Fibroblast of pulmonary artery (primary cell): ENCODE measurements at places on chromosomes 2 and 18.
A peak's percentile ranks its signal among the peaks of the same experiment; 100 is the strongest.

- no peak for DNase-seq
Measured at GRCh38 chr18:55448420-55448819, 139.6 kb downstream of the TCF4 start.

DNA sequence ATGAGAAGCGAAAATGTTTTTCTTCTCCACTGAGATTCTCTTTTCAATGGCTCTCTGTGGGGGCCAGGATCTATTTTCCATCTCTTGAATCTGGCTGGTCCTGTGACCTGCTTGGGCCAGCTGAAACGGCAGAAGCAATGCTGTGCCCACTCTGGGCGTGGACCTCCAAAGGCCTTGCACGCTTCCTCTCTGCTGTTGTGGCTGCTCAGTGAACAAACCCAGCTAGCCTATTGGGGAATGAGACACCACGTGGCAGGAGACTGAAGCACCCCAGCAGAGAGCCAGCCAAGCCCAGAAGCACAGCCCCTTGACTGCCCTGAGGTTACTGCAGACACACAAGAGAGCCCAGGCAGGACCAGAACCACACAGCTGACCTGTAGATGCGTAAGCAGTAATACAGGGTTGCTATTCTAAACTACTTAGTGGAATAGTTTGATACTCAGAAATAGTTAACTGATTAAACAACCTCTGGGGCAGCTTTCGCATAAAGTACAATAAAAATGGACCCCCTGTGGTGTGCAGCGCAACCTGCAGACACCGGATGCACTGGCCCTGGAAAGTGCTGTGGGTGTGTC, 221.7 kb upstream of the SH3BP4 start:
- DNase-seq = no peak

- DNase-seq = no peak
Measured at GRCh38 chr18:71114550-71115210, 825.8 kb downstream of the SOCS6 start.

DNA sequence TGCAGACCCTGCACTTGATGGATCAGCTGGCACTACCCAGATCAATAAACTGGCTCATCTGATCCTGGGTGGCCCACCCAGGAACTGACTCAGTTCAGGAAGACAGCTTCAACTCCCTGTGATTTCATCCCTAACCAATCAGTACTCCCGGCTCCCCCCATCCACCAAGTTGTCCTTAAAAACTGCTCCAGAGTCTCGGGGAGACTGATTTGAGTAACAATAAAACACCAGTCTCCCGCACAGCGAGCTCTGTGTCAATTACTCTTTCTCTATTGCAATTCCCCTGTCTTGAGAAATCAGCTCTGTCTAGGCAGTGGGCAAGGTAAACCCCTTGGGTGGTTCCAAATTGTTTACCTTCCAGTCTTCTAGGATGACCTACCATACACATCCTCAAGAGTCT, 263.3 kb upstream of the STON1 start:
- DNase-seq = no peak

DNA sequence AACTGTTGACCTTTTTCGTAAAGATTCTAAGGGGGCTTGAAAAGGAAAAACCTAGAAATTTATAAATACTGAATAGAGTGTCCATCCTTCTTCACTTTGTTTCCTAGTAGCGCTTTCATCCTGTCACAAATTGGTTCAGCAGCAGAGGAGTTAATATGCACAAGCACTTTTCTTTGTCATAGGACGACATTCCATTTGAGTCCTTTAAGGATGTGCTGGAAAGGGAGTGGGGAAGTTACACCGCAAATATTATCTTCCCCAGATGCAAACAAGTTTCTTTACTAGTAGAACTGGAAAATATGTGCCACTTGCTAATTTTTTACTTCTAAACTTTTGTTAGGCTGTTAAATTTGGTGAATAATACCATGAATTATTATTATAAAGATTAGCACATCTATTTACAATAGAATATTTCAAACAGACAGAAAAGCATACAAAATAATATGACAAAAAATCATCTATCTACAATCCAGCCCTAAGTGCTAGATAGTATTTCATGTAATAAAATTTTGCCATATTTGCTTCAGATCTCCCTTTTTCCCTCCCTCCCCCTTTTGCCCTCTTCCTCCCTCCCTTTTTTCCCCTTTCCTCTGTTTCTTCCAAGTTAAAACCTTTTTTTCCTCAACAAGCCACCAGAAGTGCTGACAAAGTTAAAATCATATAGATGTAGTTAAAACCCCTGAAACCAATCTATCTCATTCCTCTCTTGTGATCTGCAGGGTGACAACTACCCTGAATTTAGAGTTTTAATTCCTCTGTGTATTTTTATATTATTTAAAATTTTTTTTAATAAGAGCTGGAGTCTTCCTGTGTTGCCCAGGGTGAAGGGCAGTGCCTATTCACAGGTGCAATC, 50.5 kb upstream of the MAP4K3 start:
- DNase-seq = peak; percentile 48

DNA sequence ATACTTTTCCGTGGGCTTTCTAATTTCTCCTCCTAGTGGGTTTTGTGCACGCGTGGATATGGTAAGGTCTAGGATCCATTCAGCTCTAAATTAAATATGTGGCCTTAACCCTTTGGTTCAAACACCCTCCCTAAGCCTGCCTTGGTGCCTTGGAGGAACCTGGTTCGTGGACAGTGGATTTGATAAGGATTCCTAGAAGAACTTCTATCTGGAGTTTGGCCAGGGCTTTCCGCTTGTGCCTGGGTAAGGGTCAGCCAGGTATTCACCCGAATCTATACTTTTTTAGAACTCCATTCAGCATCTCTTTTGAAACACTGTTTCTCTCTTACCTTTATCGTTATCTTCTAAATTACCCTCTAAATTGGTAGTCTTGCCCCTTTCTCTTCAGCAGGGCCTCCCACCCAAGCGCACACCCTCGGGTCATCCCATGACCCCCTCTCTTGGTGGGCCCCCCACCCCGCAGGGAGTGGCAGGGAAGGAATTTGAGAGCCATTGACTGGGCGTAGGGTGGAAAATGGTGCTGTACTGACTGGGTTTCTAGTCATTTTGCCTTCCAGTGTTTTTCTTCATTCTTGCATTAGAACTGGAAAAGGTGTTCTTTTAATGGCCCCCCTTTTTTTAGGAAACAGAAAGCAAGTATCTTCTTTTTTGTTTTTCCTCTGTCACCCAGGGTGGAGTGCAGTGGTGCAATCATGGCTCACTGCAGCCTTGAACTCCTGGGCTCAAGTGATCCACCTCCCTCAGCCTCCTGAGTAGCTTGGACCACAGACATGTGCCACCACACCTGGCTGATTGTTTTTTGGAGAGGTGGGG, 1.8 kb downstream of the SOCS6 start:
- no peak for DNase-seq
